ENCODE measurements at places on chromosomes 6 and 20.

DNA sequence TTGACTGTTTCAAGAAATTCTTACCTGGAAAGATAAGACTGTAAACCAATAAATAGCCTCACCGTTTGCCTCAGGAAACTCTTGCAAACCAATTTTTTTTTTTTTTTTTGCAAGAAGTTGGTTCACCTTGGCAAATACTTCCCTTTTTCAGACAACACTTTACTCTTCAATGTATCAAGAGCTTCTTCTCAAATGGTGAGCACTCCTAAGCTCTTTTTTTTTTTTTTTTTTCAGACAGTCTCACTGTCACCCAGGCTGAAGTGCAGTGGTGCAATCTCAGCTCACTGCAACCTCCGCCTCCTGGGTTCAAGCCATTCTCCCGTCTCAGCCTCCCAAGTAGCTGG, 22.7 kb upstream of the SNTA1 start:
- DNase-seq: no peak

DNA sequence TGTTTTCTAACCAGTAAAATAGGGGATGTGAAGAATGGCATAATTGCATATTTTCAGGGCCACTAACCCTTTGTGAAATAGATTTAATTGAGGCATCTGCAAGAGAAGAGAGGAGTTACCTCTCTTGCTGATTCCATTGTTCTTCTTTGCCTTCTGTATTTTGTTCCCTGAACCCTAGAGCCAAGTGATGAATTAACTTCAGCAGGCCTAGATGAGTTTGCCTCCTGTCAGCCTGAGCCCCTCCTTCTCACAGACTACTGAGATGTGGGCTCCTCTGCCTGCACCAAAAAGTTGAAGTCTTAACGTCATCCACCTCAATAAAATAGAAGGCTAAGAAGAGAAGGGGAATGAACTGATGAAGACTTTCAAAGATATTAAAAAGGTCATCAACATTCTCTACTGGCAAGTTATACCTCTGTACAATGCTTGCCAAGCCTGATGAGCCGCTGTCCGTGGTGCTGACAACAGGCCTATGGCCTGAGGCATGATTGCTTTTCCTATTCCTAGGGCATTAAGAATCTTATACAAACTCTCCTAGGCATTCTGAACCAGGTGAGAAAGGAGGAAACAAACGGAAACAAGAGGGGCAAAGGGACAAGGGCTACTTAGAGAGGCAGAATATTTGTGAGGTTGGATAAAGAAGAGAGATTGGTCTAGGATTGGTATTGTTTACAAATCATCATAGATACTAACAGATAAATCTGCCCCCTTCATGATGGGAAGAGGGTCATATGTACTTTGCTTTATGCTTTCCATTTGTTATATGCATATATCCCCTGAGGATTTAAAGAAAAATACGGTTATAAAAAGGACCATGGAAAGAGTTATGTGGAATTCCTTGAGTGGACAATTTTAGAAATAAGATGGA, 46.8 kb downstream of the CD24 start:
- no peak for DNase-seq

- no peak for DNase-seq
These were observed 962.9 kb upstream of the SLC35B3 start for GRCh38 chr6:9398071-9398766.

DNA sequence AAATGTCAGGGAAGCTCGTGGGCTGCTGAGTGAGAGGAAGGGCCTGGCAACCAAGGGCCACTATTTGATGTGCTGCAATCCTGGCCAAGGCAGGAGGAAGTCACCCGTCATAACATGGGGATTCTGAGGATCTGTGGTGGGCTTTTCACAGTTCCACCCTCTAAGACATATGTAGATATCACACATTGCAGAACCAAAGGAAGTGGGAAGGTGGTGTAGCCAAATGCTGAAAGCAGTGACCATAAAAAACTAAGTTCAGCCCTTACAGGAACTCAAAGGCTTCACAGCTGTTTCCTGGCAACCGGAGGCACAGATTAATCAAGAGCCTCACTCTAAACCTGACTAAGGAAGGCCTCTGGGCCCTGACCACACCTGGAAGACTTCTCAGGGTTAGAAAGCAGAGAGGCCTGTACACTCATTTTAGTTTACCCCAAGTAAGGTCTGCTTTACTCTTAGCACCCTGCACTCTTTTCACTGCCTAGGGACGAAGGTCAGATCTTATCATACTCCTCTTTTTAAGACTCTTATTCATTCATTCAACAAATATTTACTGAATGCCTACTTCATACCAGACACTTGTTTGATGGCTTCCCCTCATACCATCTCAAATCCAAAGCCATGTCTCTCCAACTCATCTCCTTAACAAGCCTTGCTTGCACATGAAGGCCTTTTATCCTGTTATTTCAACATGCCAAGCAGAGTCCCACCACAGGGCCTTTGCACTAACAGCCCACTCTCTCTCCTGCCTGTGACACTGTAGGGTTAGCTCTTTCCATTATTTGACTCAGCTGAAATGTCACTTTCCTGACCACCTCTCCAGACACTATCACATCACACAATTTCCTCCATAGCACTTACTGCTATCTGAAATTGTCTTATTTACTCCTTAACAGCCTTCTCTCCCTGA, 2.6 kb downstream of the UBE2V1 start:
- no peak for DNase-seq

DNA sequence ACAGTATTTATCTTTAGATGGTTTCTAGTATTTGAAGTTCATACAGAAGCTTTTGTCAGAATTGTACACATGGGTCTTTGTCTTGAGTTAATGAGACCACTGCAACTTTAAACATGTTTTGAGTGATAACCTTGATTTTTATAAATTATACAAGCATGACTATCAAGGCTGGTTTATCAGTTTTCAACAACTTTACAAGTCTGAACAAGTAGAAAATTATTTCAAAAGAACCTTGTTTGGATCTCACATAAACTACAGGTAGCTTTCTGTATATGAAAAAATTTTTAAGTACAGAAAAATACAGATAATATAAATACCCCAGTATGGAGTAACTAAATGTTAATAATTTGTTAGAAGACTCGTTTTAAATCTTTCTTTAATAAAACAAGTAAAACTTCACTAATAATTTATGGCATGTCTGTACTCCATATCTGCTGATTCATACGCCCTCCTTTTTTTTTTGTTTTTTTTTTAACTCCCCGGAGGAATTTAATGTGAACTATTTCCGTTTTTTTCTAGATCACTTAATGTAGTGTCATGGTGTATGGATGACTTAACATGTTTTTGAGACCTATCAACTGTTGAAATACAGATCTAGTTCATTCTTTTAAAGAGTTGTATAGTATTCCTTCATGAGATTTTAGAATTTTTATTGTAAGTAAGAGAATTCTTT, 18.3 kb downstream of the VAPB start:
- no peak for DNase-seq

GRCh38 chr6:99344289-99344688, 5.2 kb downstream of the FAXC start:
- no peak for DNase-seq

GRCh38 chr6:31144296-31144969, 5.6 kb upstream of the PSORS1C2 start:
- no peak for DNase-seq

- DNase-seq: no peak
These were observed 171.3 kb upstream of the AGPAT4 start for GRCh38 chr6:161445021-161445799.

DNA sequence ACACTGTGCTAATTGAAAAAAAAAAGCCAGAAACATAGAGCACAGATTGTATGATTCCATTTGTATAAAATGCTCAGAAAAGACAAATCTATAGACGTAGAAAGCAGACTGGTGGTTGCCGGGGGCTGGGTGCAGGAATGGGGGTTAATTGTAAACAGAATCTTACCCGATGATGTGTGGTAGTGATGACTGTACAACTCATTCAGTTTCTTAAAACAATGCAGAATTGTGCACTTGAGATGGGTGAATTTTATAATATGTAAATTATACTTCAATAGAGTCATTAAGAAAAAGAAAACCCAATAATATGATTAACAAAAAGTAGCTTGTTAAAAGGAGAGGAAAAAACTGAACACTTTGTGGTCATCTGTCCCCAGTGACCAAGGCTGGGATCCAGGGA, 3.7 kb upstream of the MYLK4 start:
- no peak for DNase-seq

DNA sequence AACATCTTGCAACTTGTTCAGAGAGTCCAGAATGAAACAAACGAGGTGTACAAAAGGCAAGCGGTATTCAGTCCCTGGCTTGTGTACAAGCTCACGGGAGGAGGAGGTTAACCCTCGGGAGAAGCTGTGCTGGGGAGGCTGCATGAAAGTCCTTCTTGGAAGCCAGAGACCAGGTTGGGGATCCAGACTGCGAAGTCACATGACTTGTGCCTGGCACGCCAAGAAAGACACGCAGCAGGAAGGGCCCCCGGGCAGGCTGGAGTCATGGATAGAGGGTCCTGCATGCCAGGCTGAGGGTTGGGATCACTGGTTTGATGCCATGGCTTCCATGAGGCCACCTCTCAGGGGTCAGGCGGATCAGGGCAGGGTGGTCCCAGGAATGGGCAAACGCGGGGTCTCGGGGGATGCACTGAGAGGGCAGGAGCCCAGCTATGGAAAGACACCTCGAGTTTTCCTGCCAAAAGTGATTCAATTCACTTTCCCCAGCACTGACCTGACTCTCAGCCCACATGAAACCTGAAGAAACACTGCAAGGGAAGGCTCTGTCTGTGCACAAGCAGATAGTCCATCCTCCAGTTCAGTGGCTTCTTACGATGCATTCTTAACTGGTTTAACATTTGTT, 79.4 kb downstream of the DLL1 start:
- DNase-seq: no peak

DNA sequence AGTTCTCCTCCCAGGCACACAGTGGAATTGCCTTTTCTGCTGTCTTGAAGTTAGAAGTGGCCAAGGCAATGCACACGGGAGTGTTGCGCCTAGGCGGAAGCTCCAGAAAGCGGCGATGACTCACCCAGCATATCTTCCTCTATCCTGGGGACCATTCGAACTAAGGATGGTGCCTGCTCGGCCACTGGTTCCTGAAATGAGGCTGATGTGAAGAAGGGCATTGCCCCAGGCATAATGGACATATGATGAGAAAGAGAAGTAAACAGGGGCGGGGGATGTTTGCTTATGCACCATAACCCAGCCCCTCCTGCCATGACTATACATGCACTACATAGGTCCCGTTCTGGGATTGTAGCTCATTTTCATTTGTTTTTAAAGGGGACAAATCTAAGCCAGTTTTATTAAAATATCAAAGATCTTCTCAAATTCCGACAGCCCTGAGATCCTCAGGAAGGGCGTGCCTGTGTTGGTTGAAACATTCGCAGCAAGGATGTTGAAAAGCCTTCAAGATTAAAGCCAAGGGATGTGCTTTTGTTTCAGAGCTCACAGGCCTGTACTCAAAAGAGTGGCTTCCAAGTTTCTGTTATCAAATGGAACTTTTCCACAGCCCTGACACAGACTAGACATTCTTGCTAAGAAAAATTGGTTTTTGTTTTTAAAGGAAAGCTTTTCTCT, 218.5 kb downstream of the LY86 start:
- no peak for DNase-seq

- DNase-seq: no peak
These were observed 63.5 kb upstream of the E2F3 start for GRCh38 chr6:20338156-20338555.

GRCh38 chr6:118912646-118913045, 18.7 kb downstream of the ASF1A start:
- DNase-seq: no peak

DNA sequence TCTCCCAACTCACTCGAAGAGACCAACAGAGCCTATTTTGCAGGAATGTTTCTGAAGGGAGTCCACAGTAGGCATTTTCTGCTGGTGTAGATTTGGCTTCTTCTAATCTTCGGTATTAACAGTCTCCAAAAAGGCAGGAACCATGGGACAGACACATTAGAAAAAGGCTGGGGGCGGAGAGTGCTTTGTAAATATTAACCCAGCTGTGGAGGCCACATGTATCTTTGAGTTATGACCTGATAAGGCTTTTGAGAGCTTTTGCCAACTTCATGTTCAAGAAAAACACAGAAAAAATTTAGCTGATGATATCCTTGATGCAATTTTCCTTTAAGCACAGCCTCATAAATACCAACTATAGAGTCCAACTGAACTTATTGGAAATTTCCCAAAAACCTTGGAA, 119.4 kb upstream of the TSHZ2 start:
- no peak for DNase-seq

- DNase-seq: no peak
These were observed 461.1 kb downstream of the MMUT start for GRCh38 chr6:49001856-49002541.

DNA sequence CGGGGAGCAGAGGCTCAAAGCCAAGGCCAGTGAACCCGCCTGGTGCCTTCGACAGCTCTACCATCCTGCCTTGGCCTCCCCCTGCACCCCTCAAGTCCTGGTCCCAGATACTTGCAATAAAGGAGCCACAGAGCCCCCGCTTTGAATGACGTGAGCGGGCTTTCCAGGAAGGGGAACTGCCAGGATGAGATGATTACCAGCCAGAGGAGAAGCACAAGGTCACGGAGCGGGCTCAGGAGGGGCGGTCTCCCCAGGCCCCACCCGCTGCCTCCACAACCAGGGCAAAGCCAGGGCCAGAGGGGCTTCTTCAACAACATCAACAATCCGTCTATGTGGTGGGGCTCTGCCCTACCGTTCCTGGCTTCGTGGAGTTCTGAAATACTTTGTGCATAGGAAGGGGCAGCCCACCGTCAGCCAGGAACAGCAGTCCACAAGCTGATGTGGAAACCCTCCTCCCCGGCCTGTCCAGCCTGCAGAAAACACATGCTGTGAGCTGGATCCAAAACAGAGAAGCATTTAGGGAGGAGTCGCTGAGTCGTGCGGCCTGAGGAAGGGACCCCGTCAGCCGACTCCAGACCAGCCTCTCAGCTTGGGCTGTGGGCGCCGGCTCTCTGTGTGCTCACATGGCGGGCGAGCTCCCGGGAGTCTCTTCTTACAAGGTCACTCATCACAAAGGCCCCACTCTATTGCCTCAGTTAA, 392.5 kb downstream of the CDH4 start:
- no peak for DNase-seq

DNA sequence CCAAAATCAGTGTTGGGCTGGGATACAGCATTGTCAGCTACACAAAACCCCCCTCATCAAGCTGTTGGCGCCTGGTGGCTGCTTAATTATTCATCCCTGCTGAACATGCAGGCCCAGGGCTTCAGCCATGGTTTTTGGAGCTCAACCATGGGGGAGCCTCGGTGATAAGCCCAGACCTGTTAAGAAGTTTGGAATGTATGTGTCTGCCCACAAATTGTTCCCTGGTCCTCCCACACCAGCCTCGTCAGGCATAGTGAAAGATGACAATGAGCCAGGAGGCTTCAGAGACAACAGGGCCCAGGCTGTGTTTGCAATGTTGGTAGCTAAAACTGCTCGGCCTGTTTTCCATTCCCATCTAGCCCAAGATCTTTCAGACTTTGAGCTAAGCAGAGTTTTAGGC, 34.8 kb upstream of the SIRPA start:
- DNase-seq: no peak

DNA sequence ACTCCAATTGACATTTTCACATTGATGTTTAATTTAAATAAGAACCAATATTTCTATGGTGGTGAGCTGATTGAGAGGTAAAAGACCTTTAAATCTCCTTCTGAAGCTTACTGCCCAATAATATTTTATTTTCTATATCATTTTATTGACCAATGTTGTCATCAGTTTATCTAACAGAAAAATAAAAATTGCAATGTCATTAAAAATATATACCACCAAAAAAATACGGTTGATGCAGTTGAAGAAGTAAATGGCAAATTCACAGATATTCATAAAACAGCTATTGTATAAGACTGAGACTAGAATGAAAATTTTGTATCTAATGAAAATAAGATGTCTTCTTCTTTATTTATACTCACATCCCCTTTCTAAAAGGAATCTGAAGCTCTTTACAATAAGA, 1033.0 kb upstream of the FLRT3 start:
- DNase-seq: no peak

GRCh38 chr20:39986173-39986904, 702.7 kb downstream of the MAFB start:
- DNase-seq: no peak

All from activated CD4-positive, CD25-positive, alpha-beta regulatory T cell treated with anti-CD3 and anti-CD28 coated beads, Interleukin-2, amount 50 U/mL, for 16 hours (primary cell).